ENCODE measurements at places on chromosomes 3 and 15.

- DNase-seq, result no peak
Measured at GRCh38 chr3:191628571-191628970, 167.6 kb downstream of the PYDC2 start.

DNA sequence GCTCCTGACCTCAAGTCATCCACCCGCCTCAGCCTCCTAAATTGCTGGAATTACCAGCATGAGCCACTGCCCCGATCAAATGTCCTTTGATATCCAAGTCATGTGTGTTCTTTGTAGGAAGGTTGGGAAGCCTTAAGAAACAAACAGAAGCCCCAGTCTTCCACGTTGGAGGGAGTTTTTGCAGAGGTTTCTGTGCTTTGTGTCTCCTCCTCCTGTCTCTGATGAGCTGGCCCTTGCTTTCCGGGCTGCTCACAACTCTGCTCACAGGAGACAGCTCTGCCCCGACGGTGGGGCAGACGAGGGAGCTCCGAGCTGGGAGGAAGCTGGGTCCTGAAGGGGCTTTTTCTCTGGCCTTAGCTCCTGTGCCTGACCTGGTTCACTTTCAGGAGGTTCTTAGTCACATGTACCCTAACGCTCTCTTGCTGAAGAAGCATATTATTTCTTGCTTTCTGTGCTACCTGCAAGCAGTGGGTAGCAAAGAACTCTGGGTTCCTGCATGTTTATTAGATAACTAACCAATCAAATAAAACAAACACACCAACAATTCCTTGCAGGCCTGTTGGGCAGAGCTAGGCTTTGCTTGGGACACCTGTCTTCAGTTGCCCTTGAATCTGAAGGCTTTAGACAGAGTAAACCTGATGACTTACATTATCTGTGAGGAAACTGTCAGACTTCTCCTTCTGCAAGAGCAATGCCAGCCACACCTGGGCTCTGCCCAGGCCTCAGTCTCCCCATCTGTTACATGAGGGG is 52.6 kb upstream of the SMAD6 start:
- no peak for DNase-seq

GRCh38 chr15:97993310-97993738 is 32.8 kb downstream of the ARRDC4 start:
- DNase-seq, result no peak

GRCh38 chr3:66348704-66349103 is 127.9 kb downstream of the SLC25A26 start:
- no peak for DNase-seq

DNA sequence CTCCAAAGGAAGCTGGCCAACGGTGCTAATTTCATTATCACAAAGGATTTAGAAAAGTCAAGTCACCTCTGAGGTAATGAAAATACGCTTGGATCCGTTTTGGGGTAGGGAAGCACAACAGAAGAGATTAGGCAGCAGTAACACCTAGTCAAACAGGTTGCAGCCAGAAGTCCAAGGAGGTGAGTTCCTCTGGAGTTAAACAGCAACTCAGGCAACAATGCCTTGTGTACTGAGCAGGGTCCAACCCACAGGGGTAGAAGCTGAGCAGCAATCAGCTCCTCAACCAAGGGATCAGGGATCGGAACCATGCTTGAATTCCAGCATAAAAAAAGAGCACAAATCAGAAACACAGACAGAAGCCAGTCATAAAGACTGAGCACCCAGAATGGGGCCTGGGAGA is 88.1 kb upstream of the SPRED1 start:
- no peak for DNase-seq

- peak; percentile 29 for DNase-seq
Measured at GRCh38 chr15:42059661-42060476, 34.5 kb downstream of the PLA2G4D start.

- no peak for DNase-seq
Measured at GRCh38 chr3:18593231-18593630, 168.1 kb upstream of the SATB1 start.

- peak; percentile 35 for DNase-seq
Measured at GRCh38 chr3:155682426-155683343, 62.2 kb downstream of the PLCH1 start.

GRCh38 chr3:141386611-141387111 is 18.4 kb downstream of the ZBTB38 start:
- no peak for DNase-seq

GRCh38 chr15:37219211-37219701 is 118.9 kb upstream of the MEIS2 start:
- no peak for DNase-seq

GRCh38 chr15:68517285-68517761 is 61.5 kb upstream of the CORO2B start:
- no peak for DNase-seq

DNA sequence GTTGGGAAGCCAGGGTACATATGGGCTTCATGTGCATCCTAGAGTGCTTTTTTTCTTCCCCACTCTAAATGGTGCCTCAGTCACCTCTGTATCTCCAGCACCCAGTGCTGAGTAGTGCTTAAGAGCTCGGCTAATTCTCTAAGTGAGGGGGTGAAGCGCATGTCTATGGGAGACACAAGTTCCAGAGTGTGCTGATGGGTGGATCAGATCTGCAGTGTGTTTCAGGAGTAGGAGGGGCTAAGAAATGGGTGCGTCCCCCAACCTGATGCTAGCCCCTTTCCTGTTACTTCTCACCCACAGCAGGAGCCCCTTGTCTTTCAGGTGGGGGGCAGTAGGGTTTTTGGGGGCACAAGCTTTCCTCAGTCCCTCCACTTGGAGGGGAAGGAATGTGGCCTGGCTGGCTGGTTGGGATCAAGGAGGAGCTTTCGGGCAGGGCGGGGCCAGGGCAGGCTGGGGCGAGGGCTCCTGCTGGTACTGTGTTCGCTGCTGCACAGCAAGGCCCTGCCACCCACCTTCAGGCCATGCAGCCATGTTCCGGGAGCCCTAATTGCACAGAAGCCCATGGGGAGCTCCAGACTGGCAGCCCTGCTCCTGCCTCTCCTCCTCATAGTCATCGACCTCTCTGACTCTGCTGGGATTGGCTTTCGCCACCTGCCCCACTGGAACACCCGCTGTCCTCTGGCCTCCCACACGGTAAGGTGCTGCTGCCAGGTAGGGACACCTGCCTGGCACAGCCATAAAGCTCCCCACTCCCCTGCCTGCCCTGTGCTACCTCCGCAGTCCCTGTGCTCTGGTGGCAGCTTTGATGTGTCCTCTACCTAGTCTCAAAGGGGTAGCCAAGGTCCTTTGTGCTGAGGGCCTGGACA is at the start of gene IL17RE:
IL17RE (plus strand) TSS at position 477 of the 866 bp plus-strand sequence; CDS start at position 562, 85 bp downstream.
- no peak for DNase-seq

DNA sequence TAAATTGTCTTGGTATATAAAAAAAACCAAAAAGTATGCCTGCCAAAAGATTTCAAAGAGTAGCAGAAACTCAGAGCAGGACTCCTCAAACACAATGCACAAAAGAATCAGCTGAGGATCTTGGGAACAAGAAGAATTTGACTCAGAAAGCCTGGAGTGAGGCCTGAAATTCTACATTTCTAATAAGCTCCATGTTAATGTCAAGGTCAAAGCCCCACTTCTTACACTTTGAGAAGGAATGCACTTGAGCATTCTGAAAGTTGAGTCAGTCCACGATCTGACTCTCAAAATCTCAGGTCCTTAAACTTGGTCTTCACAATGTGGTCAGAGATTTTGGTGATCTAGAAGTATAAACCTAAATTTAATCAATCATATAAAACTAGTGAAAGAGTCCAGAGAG is 910.0 kb upstream of the GBE1 start:
- no peak for DNase-seq

- DNase-seq, result no peak
Measured at GRCh38 chr3:38586546-38587520, 62.7 kb downstream of the SCN5A start.

GRCh38 chr15:89356634-89357298 is 22.1 kb upstream of the POLG start:
- no peak for DNase-seq

DNA sequence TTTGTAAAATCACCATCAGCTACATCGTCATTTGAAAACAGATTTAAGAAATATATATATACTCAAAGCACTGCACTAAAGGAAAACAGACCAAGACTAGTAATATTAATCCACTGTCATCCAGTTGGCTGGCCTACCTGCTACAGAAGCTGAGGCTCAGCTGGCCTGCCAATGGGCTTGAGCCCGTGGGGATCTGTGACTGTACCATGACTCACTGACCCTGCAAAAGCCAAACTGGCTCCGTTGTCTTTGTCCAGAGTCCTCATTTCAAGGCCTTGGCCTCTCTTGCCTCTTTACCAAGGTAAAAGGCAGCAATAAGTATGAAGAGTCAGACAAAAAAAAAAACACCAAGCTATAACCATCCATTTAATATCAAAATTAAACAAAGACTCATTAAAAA is 463.5 kb upstream of the RASGRP1 start:
- DNase-seq, result no peak

DNA sequence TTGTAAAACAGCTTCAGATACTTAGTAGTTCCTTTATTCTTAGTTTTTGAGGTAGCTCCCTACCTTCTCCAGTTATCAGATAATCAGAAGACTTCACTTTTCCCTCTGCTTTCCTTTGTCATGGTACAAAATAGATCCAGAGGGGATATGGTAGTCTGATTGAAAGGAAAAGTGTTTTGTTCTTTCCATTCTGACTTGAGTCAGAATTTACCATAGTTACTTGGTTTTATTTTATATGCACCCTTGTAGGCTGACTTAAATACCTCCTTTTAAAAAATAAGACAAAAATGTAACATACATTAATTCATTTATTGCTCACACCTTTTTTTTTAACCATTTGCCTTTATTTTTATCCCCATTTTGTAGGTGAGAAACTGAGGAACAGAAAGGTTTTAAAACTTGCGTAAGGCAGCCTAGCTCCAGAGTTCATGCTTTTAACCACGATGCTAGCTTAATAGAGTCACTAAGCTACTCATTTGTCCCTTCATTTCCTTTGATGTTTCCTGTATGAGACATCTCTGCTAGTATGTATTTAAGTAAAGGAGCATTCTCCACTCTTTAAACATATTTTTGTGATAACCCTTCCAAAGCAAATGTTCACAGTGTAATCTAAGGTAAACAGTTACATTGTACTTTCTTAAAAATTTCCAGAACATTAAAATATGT is 187.5 kb downstream of the KLHL25 start:
- no peak for DNase-seq

- no peak for DNase-seq
Measured at GRCh38 chr3:122916580-122916979, 111.0 kb downstream of the SEMA5B start.

- DNase-seq, result no peak
Measured at GRCh38 chr3:103918336-103918735, 1448.4 kb upstream of the ALCAM start.

- no peak for DNase-seq
Measured at GRCh38 chr3:139470199-139470598, 6.1 kb downstream of the RBP2 start.

DNA sequence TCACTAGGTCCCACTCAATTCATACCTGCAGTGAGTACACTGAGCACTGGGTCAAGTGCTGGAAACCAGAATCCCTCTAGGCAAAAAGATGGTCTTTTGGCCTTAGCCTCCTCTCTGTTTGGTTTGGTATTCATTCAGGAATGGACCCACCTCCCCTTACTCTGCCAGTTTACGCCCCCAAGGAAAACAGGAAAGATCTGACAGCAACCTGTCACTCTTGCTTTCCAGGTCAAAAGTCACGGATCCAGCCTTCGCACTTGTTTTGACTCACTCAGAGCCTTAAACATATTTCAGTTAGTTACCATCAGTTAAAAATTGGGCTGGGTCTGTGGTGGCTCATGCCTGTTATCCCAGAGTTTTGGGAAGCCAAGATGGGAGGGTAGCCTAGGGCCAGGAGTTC is 68.1 kb downstream of the SYNM start:
- DNase-seq, result no peak

- DNase-seq, result no peak
Measured at GRCh38 chr15:62825191-62825590, 217.4 kb upstream of the TPM1 start.

DNA sequence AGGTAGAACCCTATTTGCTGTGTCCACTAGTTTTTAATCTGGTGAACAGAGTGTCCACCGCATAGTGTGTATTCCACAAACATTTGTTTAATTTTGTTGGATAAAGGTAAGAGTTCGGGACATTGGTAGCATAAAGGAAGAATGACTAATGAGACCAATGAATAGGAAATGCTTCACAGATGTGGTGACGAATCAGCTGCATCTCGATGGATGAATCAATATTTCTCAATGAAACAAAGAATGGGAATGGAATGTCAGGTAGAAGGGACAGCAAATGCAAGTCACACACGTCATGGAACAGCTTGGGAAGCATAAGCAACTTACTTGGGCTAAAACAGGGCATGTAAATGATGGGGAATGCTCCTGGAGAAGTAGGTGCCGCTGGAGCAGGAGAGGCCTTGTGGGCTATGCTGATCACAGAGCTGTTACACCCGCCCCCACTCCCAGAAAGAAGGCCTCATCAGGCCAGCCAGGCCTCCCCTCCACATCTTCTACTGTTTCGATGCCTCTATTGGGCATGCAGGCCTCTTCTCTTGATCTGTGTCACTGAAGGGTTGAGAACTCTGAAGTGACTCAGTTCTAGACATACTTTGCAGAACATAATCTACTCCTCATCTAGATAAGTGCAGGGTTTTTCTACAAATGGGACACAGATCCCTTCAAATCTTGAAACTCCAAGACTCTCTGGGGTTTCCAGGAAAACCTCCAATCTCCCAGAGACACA is 120.0 kb upstream of the GADL1 start:
- no peak for DNase-seq

DNA sequence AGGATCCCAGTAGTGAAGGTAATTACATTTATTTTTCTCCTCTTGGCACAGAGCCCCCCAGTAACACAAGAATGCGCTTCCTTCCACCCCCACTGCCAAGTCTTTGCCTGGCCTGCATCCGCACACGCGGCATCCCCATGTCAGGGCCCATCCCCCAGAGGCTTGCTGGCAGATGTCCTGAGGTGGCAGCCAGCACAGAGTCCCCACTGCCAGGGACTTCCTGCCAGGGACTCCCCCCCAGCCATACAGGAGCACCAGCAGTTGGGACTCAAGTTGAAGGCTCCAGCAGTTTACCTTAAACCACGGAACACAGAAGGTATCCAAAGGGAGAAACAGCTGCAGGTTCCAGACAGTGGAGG is 41.0 kb downstream of the MEGF11 start:
- DNase-seq, result peak; percentile 69

- peak; percentile 21 for DNase-seq
Measured at GRCh38 chr3:69143612-69144011, 21.2 kb upstream of the LMOD3 start.

DNA sequence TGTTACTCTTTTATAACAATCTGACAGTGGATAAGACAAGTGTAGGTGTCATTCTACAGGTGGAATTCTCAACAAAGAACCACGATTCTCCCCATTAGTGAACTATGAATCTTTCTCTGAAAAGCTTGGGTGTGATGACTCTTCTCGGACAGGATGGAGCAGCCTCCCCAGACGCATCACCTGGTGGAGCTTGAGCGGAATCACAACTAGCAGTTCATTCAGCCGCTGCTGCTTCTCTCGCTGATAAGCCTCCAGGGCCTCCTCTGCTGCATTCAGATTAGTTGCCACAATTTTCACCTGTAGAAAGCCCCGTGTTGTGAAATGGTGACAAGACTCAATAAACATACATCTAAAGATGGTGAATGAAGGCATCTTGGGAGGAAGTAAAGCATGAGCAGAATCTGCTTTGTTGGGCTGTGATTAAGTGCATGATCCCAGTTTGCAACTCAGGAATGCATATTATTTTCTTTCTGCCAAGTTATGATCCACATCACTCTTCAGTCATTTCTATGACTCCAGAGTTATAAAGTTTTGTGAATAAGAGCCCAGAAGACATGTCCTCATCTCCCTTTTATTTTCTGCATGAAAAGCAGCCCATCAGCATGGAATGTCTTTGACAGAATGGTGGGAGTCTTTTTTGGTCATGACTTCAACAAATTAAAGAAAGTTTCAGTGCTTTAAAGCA is 93.6 kb downstream of the BOC start:
- no peak for DNase-seq

- no peak for DNase-seq
Measured at GRCh38 chr15:43095708-43096347, 10.0 kb downstream of the UBR1 start.

All from NCI-H1105 treated with DMSO at 0.1 percent for 48 hours (cell line).